D341Med (cell line): ENCODE measurements at places on chromosomes 2 and 18.

DNA sequence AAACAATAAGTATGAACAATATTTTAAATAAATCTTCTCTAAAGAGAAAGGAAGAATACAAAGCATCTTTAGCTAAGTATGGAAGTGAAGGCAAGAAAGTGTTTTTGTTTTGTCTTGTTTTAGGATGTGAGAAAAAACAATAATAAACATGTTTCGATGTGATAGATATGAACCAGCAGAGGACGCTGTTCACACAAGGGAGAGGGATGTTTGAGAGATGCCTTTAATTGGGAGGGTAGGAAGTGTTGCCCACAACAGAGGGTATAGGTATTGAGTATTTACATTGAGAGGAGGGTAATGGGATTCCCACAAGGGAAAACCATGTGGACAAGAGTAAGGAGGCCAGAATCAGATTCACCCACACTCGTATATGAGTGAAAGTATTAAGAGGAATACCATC, 55.1 kb downstream of the CDH19 start:
- peak; percentile 31 for DNase-seq

GRCh38 chr2:33380719-33381118, 95.7 kb upstream of the RASGRP3 start:
- no peak for DNase-seq

DNA sequence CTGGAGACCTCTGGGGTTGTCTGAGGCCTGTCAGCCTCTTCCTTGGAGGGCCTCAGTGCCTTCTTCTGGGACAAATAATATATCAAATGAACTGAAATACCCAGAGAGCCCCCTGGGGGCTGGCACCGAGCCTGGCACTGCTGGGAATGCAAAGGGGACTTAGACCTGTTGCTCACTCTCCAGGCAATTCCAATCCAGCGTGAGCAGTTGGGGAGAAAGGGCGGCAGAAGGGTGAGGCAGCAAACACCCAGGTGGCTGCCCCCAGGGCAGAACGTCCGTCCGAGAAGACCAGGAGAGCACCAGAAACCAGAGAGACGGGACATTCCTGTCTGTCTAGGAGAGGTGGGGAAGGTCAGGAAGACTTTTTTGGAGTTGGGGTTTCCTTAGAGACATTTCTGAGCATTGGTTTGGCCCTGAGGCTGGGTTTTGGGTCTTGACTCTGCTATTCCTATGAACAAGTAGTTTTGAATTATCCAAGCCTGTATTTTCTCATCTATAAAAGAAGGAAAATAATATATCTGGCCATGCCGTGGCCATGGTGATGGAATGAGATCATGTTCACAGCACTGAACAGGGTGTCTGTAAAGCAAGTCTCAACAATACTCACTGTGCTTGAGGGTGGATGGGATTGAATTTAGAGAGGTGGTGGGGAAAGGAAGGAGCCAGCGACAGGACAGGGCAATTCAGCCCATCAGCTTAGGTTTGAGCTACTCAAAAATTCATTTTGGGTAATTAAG, 44.3 kb upstream of the ZBTB7C start:
- no peak for DNase-seq

GRCh38 chr2:85151026-85151425, 17.8 kb downstream of the TCF7L1 start:
- no peak for DNase-seq

DNA sequence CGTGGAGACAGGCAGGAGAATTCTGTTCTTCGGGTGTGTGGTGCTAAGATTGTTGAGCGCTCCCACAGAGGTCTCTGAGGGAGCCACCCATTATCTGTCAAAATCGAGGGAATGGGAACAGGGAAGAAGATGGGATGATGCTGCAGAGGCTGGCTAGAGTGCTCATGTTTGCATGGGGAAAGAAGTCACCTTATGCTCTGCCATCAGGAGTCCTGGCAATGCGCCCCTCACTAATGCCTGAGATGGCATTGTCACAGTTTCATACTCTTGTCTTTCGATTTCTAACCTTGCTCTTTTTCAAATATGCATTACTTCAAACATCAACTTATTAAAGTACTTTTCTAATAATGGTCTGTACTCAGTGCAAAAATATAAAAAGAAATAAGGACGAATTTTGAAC, 463.3 kb upstream of the CELF4 start:
- no peak for DNase-seq

GRCh38 chr2:25125189-25125588, 43.2 kb downstream of the POMC start:
- DNase-seq, result no peak
